ENCODE measurements at places on chromosomes 2 and 18.

DNA sequence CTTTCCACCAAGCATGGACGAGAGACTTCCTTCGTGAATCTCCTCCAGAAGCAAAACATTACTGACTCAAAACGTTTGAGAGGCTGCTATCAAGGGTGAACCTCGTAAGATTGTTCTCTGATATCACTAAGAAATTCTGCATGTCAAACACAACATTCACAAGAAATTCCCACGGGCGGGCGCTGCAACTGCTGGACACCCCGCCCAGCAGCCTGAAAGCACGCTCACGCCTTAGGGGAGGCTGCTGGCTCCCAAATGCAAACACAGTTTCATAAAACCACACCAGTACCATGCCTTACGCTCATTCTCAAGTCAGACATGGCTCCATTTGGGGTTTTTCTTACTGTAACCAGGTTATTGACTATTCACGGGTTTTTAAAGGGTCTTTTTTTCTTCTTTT, 39.0 kb downstream of the MBP start:
- no peak for DNase-seq

DNA sequence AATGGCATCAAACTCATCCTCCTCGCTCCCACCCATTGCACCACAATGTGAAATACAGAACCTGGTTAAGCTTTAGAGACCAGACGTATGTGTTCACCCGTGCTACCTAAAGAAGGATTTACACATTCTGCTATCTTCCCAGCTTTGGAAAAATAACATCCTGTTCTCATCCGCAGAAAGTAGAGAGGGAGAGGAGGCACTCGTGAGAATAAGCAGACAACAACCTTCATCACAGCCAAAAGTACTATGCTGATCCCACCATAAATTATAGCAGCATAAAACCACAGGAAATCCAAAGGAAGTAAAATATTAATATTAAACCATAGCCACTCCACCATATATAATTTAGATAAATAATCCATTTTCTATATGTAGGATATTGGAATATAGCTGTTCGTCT, 111.7 kb upstream of the NRP2 start:
- DNase-seq, result no peak

GRCh38 chr2:139162456-139162855, 382.3 kb upstream of the NXPH2 start:
- DNase-seq, result no peak

DNA sequence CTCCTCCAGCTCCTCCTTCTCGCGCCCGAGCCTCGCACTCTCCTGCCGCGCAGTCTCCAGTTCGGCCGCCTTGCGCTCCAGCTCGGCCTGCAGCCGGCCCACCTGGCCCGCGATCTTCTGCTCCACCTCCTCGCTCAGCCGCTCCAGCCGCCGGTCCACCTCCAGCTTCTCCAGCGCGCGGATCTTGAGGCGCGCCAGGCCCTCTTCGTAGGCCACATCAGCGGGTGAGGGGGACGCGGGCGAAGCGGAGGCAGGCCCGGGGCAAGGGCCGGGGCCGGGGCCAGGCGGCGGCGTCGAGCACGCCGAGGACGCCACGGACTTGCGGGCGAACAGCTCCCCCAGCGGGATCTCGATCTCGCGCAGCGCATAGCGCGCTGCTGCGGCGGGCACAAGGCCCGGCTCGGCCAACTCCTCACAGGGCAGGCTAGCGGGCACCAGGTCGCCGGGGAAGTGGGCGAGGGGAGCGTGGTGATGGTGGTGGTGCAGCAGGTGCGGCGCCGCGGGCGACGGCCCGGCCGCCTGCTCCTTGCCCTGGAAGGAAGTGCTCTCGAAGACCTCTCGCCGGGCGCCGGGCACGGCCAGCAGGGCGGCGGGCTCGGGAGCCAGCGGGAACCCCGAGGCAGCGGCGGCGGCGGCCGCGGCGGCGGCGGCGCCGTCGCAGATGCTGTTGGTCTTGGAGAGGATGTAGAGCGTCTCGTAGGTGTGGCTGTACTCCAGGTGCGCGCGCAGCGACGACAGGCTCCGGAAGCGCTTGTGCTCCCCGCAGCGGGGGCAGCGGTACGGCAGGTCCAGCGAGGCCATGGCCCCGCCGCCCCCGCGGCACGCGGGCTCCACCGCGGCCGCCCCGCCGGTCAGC, 15.2 kb downstream of the FBXO41 start:
- peak; percentile 84 for DNase-seq

DNA sequence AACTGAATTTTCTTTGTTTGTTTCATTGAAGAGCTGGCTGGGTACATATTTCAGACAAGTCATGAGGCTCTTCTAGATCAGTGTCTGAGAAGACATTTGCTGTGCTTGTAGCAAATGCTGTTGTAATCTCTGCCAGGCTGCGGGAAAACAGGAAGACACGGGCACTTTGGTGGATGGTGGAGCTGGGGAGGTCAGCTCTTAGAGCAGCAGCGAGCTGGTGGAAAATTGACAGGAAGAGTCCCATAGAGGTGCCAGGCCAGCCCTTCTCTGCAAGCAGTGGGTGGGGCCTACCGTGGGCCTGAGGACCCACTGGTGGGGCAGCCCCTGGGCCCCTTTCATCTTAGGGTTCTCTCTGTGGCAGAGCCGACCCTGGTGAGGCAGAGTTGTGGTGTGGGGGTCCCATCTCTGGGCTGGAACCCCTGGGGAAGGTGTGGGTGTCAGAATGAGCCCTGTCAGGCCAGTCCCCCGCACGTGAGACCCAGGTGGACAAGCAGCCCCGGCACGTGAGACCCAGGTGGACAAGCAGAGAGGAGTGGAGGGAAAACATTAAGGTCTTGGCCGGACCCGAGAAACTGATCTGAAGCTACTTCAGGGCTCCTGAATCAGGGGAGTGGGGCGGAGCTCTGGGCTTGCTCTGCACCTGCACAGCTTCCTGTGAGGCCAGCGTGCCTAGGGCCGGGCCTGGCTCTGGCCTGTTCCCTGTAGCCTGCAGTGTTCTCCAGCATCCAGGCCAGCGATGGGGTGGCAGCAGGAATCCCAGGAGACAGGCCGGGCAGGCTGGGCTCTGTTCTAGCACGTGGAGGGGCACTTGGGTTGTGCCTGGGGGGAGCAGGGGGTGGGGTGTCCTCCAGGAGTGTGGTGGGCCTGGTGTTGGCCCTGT, 273.5 kb upstream of the HDAC4 start:
- no peak for DNase-seq

GRCh38 chr2:71181316-71181715, 45.6 kb downstream of the PAIP2B start:
- no peak for DNase-seq

- no peak for DNase-seq
These were observed 1.2 kb upstream of the CYP20A1 start for GRCh38 chr2:203237346-203238238.

GRCh38 chr2:70938586-70938950, 2.9 kb downstream of the ATP6V1B1 start:
- no peak for DNase-seq

DNA sequence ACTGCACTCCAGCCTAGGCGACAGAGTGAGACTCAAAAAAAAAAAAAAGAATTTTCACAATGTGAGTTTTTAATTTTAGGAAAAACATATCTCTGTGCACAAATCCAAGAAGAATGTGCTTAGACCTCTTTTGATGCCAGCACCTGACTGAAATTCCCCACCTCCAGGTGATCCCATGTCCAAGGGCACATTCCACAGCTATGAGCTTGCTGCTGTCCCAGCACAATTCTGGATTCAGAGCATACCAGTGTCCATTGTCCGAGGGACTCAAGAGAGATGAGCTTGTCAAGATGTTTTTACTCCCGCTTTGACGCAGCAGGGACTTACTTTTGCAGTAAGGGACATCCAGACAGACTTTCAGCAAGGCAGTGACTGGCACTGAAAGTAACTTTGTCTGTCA, 489.1 kb upstream of the ACVR2A start:
- no peak for DNase-seq

DNA sequence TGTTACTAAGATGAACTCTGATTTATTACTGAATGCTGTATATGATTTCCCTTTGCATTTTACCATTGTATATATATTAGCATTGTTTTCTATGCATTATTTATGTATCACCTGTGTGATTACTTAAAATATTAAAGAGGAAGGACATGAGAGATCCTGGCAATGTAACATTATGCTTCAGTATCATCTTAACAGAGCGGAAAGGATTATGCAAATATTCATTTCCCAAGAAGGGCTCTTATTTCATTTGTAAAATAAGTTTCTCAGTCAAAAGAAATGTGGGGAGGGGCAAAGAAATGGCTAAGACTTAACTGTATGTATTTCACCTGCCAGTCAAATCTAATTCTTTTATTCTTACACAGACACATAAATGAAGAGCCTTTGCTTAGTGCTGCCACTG, 654.2 kb upstream of the PKDCC start:
- DNase-seq, result no peak

DNA sequence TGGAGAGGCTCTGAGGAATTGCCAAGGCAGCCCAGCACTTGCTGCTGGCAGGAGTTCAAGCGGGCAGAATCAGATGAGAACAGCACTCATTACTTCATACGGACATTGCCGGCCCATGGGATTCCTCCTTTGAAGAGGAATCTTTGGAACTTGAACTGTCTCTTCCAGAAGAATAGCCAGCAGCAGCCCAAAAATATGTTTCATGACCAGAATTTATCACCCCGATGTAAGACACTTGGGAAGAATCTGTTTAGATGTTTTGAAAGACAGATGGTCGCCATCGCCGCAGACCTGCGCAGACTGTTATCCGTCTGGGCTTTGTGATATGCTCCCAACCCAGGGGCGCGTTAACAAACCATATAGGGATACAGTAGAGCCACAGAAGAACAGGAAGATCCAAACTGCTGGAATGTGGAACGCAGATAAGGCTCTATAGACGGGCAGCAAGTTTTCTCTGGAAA, 3.7 kb upstream of the ADI1 start:
- no peak for DNase-seq

DNA sequence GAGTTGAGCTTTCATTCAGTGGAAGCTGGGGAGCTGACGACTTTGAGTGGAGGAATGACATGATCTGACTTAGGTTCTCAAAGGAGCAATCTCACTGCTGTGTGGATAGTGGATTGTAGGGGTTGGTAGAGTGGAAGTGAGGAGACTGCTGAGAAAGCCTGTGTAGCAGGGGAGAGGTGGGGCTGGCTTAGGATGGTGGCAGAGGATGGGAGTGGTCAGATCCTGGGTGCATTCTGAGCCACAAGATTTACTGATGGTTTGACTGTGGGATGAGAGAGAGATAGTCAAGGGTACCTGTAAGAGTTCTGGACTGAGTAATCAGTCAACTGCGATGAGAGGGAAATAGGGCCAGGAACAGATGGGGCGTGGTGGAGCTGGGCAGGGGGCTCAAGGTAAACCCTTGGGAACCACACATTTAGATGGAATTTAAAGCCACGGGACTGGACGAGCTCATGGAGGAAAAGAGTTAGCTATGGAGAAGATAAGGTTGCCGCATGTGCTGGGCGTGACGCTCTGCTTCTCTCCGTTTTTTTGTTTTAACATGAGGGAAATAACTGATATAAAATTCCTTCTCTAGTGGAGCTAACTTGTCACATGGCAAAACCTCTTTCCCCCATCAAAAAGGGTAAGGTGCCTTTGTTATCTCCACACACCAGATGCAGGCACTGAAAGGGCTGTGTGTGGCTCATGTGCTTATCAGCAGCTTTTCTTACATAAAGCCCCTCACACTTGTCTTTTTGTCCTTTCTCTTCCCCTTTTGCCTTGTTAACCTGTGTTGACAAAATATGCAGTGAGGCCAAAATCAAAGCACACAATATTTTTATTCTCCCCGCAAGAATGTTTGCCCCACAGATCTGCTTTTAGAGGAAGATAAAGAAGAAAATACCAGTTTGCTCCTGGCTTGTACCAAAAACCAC, 379.8 kb downstream of the TSN start:
- no peak for DNase-seq

DNA sequence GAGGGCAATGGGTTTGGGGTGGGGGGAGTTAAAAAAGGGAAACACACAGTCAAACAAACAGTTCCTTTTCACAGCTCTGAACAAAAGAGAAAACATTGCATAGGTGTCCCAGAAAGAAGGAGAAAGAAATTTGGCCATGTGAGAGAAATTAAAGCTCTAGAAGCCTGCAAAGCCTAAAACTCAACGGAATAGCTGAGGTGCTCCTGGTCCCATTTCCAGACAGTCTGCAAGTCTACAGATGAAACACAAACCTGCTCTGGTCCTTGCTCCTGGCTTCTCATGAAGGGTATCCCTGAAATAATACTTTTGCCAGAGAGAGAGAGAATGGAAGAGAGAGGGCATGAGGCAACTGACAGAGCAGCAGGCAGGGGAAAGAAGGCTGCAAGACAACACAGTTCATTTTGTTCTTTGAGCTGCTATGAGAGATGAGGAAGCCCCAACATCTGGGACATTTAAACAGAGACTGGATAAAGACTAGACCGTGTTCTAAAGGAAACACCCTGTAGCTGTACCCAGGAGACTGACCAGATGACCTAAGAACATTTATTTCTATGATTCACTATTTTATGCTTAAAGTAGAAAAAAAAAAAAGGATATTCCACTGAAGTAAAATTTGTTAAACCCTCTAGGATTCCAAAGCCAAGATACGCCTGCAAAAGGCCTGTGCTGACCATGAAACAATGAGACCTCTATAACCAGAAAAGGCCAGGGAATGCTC, 57.3 kb upstream of the CYP26B1 start:
- no peak for DNase-seq

- no peak for DNase-seq
These were observed 263.7 kb upstream of the SPOPL start for GRCh38 chr2:138237667-138238384.

GRCh38 chr2:239762655-239763269, 262.4 kb downstream of the NDUFA10 start:
- no peak for DNase-seq

DNA sequence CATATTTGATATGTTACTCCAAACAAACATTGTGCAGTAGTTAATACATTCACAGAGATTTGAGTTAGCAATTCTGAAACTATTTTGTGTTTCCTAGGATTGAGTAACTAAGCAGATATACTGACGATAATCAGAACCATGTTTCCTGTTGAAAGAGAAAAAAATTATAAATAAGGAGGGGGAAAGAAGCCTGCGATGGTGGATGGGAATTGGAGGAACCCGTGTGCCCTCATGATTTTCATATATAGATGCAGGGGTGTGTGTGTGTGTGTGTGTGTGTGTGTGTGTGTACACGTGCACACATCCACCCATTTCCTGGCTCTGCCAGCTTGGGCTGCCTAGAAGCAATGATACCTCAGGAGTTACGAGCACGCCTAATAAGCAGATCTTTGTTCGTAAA, 56.9 kb downstream of the LPIN2 start:
- DNase-seq, result no peak

- no peak for DNase-seq
These were observed 129.5 kb upstream of the PELI1 start for GRCh38 chr2:64273524-64274398.

GRCh38 chr2:197398913-197399312, 35.9 kb downstream of the SF3B1 start:
- DNase-seq, result no peak

DNA sequence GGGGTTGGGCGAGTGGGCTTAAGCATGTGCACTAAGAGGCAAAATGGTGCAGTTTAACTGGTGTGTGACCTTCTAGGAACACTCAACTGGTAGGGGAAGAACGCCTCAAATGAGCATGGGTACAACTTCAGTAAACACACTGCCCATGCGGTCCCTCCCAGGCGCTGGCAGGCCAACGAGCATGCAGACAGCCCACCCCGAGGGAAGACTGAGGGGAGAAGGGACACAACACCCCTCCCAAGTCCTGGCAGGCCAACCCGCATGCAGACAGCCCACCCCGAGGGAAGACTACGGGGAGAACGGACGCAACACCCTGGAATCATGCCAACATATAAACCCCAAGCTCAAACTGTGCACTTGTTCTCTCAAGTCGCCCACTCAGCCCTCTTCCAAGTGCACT, 456.0 kb downstream of the FBXO15 start:
- DNase-seq, result no peak

GRCh38 chr2:228417956-228418355, 236.5 kb upstream of the SPHKAP start:
- DNase-seq, result no peak
